ENCODE measurements at places on chromosomes 13 and 19. TPM values are rescaled to one million over a fixed set of nuclear protein-coding genes. Genes with fewer than 3 reads are reported as not detected.

GRCh38 chr13:42364613-42365000 lies 92.7 kb downstream of the AKAP11 start:
- no peaks in the 10 kb centered on the region for H3K4me1 ChIP-seq
- H3K27ac ChIP-seq, result no peak overlapping the region
- no peaks in the 10 kb centered on the region for H3K27me3 ChIP-seq
- H3K36me3 ChIP-seq, result no peaks in the 10 kb centered on the region
- DNase-seq, result no peak
- no peak overlapping the region for H3K4me3 ChIP-seq

GRCh38 chr19:38211151-38211591 lies 12.9 kb downstream of the DPF1 start:
- H3K36me3 ChIP-seq, result peaks cover 17% of the 10 kb centered on the region
- no peak for DNase-seq
- no peak overlapping the region for H3K4me3 ChIP-seq
- H3K4me1 ChIP-seq, result peaks cover 12% of the 10 kb centered on the region
- H3K27me3 ChIP-seq, result peaks cover 27% of the 10 kb centered on the region

DNA sequence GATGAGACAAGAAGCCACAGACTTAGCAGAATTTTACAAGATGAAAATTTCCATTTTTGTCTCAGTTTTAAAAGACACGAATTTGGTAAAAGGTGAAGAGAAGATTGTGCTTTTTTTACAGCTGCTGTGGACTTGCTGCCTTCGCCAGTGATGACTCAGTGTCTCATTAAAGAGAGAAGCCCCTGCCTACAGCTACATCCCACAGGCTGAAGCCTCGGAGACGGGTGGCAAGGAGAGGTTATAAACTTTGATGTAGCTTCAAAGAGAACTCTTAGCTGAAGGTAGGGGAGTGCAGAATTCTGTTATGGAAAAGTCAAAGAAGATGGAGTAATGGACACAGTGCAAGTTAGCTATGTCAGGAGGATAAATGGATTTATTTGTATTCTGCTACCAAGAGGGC lies 683.4 kb upstream of the ARGLU1 start:
- H3K36me3 ChIP-seq, result no peaks in the 10 kb centered on the region
- no peaks in the 10 kb centered on the region for H3K27me3 ChIP-seq
- DNase-seq, result no peak

The ZNF534 gene
- 0.22 TPM for total RNA-seq

The CYP2A6 gene
- not detected for total RNA-seq

The LRCH1 gene
- total RNA-seq, result 18.3 TPM

DNA sequence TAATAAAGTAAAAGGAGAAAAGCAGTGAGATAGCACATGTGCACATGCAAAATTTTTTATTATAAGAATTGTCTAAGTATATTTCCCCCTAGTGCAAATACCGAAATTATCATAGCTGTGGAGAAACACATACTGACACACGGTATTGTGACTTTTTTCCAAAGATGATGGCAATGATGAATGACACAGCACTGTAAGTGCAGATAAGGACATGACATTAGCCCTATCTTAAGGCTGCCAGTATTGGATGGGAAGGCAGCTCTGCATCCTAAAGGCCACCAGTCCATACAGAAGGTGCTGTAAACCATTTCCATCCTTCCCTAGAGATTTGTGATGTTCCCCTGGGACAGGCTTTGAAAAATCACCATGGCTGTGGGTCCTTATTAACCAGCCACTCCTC lies 11.5 kb upstream of the MICU2 start:
- no peaks in the 10 kb centered on the region for H3K36me3 ChIP-seq
- H3K27ac ChIP-seq, result no peak overlapping the region
- H3K4me1 ChIP-seq, result peaks cover 7% of the 10 kb centered on the region
- no peak overlapping the region for H3K4me3 ChIP-seq
- peaks cover 2% of the 10 kb centered on the region for H3K27me3 ChIP-seq

DNA sequence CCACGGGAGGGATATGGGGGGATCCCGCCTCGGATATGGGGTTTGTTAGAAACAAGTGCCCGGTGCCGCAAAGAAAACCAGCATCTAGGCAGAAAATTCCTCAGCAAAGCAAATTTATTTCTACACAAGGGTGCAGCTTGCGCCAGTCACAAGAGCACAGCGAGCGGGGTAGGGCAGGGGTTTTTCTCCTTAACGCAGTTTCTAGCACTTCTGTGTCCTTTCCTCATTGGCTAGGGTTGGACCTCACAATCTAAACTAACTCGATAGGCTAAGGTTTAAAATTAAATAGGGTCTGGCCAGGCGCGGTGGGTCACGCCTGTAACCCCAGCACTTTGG lies 595 bp downstream of the ZNF440 start:
- peak overlapping the region; percentile 95 for H3K27ac ChIP-seq
- no peak for DNase-seq
- peak overlapping the region; percentile 93 for H3K4me3 ChIP-seq
- H3K27me3 ChIP-seq, result no peaks in the 10 kb centered on the region

GRCh38 chr19:17803264-17803896 lies 8.4 kb downstream of the B3GNT3 start:
- no peak for DNase-seq
- no peak overlapping the region for H3K4me3 ChIP-seq
- H3K4me1 ChIP-seq, result no peaks in the 10 kb centered on the region
- no peak overlapping the region for H3K27ac ChIP-seq

DNA sequence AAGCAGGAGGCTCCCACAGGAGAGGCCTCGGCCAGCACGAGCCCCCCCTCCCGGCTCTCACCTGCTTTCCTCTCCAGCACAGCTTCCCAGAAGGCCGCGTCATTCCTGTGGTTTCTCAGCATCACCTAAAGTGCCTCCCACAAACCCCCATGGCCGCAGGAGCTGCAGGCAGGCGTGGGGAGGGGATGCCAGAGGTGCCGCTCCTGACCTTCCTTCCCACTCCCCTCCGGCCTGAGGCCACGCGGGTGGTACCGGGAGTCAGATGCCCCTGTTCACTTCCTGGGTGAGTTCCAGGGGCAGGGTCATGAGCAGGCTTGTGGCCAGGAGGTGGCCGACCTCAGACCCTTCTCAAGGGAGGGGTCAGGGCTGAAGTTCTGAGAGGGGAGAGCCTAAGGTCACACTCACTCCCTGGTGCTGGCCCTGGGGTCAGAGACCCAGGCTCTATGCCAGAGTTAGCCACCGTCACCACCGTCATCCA lies 14.4 kb upstream of the NPAS1 start:
- H3K36me3 ChIP-seq, result peaks cover 6% of the 10 kb centered on the region
- H3K4me1 ChIP-seq, result peaks cover 1% of the 10 kb centered on the region
- no peak overlapping the region for H3K27ac ChIP-seq
- no peak overlapping the region for H3K4me3 ChIP-seq
- DNase-seq, result no peak
- H3K27me3 ChIP-seq, result no peaks in the 10 kb centered on the region

GRCh38 chr13:53214433-53214832 lies 185.8 kb downstream of the OLFM4 start:
- no peaks in the 10 kb centered on the region for H3K27me3 ChIP-seq
- no peak overlapping the region for H3K27ac ChIP-seq
- no peak overlapping the region for H3K4me3 ChIP-seq
- H3K36me3 ChIP-seq, result no peaks in the 10 kb centered on the region
- peaks cover 11% of the 10 kb centered on the region for H3K4me1 ChIP-seq

DNA sequence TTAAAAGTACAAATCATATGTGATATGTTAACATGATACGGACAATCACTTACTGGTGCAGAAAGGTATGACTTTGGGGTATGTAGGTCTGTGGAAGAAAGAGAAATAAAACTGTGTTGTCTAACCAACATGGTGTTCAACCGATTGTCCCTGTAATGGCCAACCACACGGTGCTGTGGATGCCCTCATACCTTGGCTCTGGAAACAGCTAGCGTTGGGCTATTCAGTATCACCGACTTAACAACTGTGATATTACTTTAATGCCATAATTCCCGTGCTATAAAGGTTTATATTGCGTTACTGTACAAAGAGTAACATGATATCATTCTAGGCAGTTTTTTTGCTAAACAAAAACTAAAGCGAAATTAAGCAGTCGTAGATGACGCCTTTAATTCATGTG lies 448.3 kb downstream of the EFNB2 start:
- no peak overlapping the region for H3K4me3 ChIP-seq
- H3K4me1 ChIP-seq, result peaks cover 3% of the 10 kb centered on the region
- no peaks in the 10 kb centered on the region for H3K36me3 ChIP-seq
- peaks cover 12% of the 10 kb centered on the region for H3K27me3 ChIP-seq

The ACER1 gene
- not detected for total RNA-seq

DNA sequence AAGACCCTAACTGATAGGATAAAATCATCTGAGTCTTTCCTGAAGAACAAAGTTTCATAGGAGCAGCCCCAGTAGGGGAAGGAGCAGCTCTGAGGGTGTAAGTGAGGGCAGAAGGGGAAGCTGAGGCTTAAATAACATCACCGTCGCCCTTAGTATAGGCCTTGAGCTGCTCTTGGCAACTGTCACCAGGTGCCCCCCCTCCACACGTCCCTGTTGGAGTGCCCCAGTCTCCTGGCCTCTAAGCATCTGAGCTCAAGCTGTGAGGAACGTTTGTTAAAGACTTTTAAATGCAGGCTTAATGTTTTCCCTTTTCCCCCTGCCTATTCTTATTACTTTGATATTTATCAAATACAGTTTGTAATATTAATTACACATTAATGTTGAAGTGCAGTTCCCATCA lies 170.6 kb downstream of the ZIC5 start:
- H3K27ac ChIP-seq, result no peak overlapping the region
- no peak overlapping the region for H3K4me3 ChIP-seq
- peaks cover 2% of the 10 kb centered on the region for H3K27me3 ChIP-seq
- no peak for DNase-seq
- H3K4me1 ChIP-seq, result no peaks in the 10 kb centered on the region
